Activated CD4-positive, alpha-beta T cell treated with anti-CD3 and anti-CD28 coated beads, Interleukin-2, amount 50 U/mL, for 48 hours (primary cell): ENCODE measurements at places on chromosomes 7 and 10.

DNA sequence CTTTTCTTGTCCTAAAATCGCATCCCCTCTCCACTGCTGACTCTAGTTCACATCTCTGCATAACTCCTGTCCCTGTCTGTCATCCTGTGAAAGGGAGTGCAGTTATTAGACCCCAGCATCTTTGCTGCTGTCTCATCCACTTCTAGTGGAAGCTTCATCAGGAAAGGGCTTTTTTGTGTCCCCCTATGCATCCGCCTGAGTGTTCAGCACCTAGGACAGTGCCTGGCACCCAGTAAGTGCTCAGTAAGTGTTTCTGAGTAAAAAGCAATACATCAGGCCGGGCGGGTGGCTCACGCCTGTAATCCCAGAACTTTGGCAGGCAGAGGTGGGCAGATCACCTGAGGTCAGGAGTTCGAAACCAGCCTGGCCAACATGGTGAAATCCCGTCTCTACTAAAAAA, 211.8 kb upstream of the FOXK1 start:
- no peak for DNase-seq

DNA sequence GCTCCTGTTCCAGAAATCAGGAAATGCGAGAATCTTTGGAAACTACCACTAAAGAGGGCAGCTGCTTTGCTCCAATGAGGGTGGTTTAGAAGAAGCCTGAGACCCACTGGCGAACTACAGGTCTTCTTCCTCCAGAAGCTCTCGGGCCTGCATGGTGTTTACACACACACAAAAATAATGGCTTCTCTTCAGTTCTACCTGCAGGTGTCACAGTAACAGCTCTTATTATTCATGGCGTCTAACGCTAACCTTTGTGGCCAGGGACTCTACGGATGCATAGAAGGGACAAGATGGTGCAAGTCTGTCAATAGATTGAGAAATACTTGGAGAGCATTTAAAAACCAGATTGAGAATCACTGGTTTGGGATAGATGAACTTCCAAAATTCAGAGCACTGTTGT, 22.4 kb downstream of the GPR141 start:
- no peak for DNase-seq

GRCh38 chr10:26378861-26379294, 59.3 kb upstream of the APBB1IP start:
- DNase-seq = no peak

- no peak for DNase-seq
These were observed 40.5 kb upstream of the TMEM273 start for GRCh38 chr10:49228677-49229076.

GRCh38 chr7:21113609-21114415, 314.1 kb upstream of the SP4 start:
- no peak for DNase-seq

DNA sequence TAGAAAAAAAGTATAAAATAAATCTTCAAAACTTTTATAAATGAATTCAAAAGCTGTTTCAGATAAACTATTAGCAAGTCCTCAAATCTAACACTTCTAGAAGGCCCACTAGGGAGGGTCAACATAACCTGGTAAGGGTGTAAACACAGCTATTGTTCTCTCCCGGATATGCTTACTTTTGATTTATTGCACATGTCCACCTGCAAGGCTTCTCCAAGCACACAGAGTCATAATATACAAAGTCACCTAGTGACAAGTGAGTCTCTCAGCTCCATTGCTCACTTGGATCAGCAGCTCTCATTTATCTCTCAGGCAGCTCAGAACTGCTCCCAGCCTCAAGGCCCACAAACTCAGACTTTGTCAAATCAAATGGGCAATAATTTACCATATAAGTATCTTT, 44.0 kb upstream of the COL1A2 start:
- DNase-seq = no peak

DNA sequence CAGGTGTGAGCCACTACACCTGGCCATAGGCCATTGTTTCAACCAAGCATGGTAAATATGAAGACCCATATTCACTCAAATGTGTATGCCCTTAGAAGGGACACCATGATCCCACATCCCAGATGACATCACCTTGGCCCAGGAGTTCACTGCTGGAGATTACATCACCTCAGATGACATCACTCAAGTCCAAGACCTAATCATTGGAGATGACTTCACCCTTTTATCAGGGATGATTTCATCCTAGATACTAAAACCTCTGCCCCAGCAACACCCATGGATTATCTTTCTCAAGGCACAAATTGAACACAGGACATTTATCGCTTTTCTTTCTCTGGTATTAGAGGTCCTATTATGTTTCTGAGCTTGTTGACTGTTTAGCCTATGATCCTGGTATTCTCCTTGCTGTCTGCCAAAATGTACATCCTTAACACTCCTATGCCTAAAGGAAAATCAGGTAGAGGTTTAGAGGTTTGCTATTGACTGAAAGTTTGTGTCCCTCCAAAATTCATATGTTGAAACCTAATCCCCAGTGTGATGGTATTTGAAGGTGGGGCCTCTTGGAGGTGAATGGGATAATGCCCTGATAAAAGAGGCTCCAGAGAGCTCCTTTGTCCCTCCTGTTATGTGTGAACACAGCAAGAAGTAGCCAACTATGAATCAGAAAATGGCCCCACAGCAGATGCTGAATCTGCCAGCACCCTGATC, 9.8 kb upstream of the CYP2C18 start:
- no peak for DNase-seq

DNA sequence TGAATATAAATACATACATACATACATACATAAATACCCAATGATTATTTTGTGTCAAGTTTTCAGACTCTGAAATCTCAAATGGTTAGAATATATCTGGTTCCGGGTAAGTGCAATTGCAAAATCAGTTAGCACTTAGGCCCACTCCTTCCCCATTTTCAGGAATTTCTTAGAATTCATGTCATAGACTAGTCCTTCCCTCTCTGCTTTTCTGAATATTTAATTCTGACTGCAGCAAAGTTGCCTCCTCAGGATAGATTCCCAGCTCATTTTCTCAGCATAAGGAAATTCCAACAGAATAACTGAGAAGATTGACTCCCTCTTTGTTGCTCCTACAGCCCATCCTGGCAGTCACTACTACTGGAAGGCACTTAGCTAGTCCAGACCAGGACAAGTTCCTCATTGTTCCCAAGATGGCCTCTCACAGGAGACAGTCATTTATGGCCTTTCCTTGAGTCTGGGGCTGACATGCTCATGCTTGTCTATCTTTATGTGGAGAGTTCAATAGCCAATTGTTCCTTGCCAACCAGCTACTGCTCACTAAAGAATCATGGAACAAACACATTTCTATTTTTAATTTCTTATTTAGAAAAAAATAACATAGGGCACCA, 142.9 kb upstream of the ITGB1 start:
- no peak for DNase-seq

- no peak for DNase-seq
These were observed 117.2 kb upstream of the GLCCI1 start for GRCh38 chr7:7851381-7851780.
